ENCODE measurements at places on chromosomes 6 and 20. TPM values are rescaled to one million over a fixed set of nuclear protein-coding genes. Genes with fewer than 3 reads are reported as not detected.

BCAS1 gene
- 6.3 TPM for total RNA-seq

GRCh38 chr6:131813991-131814390, 6.2 kb downstream of the ENPP1 start:
- no peak for DNase-seq

HINT3 gene
- total RNA-seq = 47.3 TPM

TREM1 gene
- total RNA-seq = not detected

- DNase-seq = no peak
Measured at GRCh38 chr6:170011204-170012036, 260.0 kb downstream of the ERMARD start.

DNA sequence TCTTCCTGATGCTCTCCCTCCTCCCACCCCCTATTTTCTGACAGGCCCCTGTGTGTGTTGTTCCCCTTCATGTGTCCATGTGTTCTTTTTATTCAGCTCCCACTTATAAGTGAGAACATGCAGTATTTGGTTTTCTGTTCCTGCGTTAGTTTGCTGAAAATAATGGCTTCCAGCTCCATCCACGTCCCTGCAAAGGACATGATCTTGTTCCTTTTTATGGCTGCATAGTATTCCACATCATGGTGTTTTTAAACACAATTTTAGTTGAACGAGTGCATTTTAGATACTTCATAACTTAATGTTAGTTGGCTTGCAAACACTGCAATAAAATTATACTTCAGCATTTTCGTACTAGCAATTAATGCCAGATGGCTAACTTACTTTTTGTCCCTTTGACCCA, 28.5 kb downstream of the COL9A1 start:
- no peak for DNase-seq
